ENCODE measurements at places on chromosomes 4 and X.

GRCh38 chr4:25098964-25099891, 61.0 kb downstream of the SEPSECS start:
- DNase-seq: peak; percentile 28

DNA sequence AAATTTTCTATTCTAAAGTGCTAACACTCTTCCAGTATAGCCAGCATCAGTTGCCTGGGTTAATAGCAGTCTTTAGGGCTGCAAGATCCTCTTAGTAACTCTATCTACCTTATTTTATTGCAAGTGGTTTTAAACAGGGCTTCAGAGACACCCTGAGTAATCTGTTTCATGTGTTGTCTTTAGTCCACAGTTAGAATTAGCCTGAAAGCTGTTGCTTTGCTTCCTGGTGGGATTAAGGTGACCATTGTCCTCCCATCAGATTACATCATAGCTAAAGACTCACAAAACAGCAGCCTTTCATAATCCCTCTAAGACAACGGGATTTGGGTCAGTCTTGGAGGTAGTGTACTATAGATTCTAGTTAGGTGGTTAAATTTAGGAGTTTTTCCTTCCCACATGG, 7.5 kb downstream of the UCHL1 start:
- no peak for DNase-seq

DNA sequence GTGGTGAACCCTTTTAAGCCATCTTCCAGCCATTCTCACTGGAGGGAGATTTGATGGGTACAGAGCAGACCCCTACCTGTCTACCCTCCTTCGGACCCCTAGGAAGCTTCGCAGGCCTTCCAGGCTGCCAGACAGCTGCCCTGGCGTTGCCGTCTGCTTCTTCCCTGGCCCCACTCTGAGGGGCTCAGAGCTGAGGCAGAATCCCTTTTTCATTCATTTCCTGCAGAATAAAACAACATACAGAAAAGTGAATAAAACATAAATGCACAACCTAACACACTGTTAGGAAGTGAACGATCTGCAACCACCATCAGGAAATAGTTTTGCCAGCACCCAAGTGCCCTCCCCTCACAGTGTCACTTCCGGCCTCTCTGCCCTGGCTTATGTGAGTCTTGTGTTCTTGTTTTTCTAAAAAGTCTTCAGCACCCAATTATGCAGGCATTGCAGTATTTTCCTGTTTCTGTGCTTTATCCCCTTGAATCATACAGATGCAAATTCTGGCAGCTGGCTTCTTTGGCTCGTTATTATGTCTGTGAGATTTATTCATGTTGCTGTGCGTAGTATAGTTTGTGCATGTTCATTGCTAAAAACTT, 5.6 kb upstream of the ADD1 start:
- DNase-seq: no peak

GRCh38 chrX:18490806-18491555, 65.6 kb downstream of the CDKL5 start:
- DNase-seq: no peak

DNA sequence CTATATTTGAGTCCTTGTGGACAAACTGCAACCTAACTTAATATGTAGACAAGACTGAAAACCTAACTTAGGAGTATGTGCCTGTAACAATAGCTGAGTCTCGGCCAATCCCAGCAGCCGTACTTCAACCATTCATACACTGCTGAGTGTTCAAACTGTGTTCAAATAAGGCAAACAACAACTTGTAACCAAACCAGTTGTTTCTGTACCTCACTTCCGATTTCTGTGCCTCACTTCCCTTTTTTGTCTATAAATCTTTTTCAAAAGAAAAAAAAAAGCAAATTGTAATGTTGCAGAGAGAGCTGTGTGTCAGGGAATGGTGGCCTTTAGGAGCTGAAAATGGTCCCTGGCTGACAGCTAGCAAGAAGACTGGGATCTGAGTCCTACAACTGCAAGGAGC, 46.0 kb downstream of the GEMIN8 start:
- DNase-seq: no peak

DNA sequence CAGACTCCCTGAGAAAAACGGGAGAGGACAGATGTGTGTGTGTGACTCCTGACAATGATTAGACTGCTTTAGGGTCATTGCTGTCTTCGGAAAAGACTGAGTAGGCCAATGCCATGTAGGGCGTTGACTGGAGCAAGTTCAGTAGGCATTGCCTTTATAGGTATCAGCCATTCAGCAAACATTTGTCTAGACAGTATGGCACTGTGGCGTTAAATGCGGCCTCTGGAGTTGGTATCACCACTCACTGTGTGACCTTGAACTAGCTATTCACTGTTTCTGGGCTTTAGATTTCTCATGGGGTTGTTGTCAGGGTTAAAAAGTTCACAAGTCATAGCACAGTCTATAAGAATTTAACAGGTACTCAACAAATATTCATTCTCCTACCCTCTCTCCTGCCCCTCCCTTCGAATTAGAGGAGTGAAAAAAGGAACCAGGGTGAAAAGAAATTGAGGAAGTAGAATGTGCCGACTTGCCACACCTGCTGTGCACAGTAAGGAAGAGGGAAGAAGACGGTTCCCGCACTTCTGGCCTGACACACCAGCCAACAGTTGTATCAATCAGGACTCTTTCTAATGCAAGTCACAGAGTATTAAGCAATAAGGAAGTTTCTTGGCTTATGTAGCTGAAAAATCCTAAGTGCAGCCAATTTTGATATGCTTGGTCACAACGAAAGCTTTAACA, 83.2 kb upstream of the PLAC8 start:
- DNase-seq: no peak

DNA sequence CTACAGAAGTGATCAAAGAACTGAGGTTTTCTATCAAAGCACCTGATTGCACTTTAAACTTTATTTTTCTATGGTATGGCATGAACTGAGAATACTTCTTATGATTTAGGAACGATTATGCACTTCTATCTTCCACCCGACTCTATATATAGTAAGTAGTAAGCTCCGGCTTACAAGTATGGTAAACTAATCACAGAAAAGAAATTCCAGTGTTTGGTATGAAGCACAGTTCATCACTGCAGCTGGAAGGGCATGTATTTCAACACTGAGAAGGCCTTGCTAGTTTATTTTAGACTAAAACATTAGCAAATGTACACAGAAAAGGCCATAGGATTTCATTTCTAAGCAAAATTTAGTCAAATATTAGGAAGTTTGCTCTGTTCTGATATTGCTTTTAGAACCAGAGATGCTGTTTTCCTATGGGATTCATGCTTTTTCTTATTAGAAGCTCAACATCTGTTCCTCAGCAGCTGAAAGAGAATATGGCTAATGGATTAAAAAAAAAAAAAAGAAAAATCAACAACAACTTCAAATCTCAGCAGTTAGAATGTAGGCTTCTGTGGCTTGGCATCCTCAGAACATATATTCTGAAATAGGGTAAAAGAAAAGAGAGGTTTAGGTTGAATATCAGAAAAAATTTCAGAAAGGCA, 273.5 kb downstream of the C4orf33 start:
- DNase-seq: no peak

- no peak for DNase-seq
These were observed 31.5 kb downstream of the BMP3 start for GRCh38 chr4:81062001-81062400.

- DNase-seq: peak; percentile 47
These were observed 153.8 kb upstream of the AGA start for GRCh38 chr4:177596035-177596434.

- DNase-seq: no peak
These were observed 59.3 kb upstream of the UCP1 start for GRCh38 chr4:140628016-140628415.
